ENCODE measurements at places on chromosomes 3 and 15.

GRCh38 chr3:100209948-100210771 is 50.6 kb upstream of the TBC1D23 start:
- no peak for DNase-seq

- DNase-seq, result no peak
Measured at GRCh38 chr3:25427563-25427941, 511 bp upstream of the RARB start.

GRCh38 chr15:49273734-49274318 is 103.8 kb downstream of the GALK2 start:
- no peak for DNase-seq

- no peak for DNase-seq
Measured at GRCh38 chr15:25711164-25711563, 152.0 kb downstream of the ATP10A start.

- no peak for DNase-seq
Measured at GRCh38 chr15:38600236-38600635, 35.6 kb upstream of the RASGRP1 start.

- DNase-seq, result no peak
Measured at GRCh38 chr3:7999384-7999783, 502.2 kb upstream of the LMCD1 start.

DNA sequence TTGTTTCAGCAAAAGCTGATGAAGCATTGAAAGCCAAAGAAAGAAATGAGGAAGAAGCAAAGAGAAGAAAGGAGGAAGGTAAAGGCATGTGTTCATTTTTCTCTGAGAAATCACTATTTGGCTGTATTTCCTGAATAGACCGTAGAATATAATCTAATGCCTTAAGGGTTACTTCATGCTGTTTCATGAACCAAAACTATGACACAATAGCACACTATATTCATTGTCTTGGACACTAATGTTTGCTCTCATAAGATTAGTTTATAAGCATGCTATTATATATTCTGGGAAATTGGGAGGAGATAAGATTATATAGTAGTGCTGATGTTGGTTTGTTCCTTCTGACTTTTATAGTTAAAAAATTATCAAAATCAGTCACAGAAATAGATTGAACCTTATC is 110.1 kb upstream of the MLF1 start:
- no peak for DNase-seq

- DNase-seq, result no peak
Measured at GRCh38 chr15:70690491-70691276, 72.7 kb downstream of the UACA start.

DNA sequence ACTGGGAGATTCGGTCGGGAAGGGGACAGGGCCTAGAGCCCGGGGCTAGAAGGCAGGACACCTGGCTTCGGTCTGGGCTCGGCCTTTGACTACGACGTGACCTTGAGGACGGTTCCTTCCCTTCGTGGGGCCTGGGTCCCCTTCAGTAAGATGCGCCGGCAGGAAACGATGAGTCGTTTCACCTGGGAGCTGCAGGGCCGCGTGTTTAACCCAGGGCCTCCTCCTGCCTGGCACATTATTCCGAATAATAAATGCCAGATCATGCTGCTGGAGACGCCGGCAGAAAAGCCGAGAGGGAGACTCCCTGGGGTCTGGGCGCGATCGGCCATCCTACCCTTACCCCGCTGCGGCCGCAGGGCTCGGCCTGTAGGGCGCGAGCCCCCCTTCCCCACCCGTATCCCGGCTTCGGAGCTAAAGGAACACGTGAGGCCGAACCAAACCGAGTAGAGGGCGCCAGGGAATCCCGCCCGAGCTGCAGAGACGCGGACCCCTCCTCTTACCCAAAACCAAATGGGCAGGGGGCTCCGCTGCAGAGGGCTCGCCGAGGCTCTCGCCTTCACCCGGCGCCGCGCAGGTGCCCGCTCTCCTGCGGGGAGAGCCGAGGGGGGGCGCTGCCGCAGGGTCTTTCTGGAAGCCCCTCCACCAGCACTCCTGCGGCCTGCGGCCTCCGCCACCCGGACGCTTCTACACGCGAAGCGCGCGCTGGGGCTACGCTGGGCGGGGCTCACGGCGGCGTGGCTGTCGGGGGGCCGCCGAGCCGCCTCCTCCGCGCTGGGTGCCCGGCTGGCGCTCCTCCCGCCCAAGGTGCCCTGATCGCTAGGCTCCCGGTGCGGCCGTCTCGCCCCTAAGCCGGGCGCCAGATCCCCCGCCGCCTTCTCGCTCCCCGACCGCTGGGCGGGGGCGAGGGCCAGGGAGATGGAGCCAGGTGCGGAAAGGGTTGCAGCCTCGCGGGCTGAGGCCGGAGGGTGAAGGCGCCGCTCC is at the start of gene BDH1:
BDH1 (minus strand) TSS at position 688 of the 981 bp plus-strand sequence. CDS start 9,525 bp downstream, outside the sequence.
- DNase-seq, result no peak

GRCh38 chr3:104190681-104191080 is 1176.0 kb upstream of the ALCAM start:
- no peak for DNase-seq

DNA sequence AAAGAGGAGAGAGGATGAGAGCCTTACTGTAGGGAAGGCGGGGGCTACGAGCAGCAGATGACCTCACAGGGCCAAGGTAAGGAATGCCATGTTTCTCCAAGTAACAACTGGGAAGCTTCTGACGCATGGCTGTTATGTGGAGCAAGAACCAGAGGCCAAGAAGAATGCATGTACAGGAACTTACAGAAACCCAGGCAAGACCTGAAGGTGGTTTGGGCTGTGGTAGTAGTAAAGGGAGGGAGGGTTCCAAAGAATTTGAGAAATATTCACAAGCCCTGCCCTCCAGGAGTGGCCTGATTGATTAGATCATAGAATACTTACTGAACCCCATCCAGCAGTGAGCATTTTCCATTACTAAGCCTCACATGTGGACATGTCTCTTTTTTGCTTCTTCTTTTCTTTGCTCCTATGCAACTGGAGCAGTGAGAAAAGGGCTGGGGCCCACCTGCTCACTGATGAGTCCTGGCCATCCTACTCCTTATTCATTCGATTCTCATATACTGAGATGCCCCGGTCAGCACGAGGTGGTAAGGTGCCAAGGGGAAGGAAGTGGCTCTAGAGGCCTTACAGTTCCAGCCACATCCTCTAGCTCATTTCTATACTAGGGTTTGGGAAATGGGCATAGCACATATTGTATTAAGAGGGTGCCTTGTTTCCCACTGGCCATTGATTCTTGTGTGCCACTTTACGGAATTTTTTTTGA is 8.3 kb upstream of the SLC12A8 start:
- no peak for DNase-seq

DNA sequence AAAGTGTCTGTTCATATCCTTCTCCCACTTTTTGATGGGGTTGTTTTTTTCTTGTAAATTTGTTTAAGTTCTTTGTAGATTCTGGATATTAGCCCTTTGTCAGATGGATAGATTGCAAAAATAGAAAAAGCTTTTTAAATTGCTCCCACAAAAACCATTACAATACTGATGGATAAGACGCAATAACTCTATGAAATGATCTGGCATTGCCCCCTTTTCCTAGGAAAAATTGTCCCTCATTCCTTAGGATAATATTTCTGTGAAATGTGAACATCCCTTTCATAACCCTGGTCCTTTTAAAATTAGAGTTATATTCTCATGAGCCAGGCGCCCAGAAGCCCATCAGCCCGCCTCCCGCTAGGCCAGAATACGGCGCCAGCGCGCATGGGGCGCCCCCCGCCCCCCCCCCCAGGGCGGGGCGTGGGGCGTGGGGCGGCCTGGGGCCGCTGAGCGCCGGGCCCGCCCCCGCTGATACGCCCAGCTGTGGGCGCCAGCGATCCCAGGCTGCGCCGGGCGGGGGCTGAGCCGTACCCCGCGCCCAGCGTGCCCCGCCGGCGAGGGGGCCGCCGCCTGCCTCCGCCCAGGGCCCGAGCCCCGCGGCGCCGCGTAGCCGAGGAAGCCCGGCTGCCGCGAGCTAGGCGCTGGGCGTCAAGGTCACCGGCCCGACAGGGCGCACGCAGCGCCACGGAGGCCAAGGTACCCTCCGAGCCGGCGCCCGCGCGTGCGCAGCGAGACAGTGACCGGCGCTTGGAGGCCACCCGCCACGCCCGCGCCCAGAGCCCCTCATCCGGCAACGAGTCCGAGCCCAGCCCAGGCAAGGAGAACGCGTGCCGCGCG is 11.1 kb upstream of the ROPN1B start:
- DNase-seq, result no peak

- DNase-seq, result no peak
Measured at GRCh38 chr3:51388286-51389029, 2.6 kb upstream of the RBM15B start.

DNA sequence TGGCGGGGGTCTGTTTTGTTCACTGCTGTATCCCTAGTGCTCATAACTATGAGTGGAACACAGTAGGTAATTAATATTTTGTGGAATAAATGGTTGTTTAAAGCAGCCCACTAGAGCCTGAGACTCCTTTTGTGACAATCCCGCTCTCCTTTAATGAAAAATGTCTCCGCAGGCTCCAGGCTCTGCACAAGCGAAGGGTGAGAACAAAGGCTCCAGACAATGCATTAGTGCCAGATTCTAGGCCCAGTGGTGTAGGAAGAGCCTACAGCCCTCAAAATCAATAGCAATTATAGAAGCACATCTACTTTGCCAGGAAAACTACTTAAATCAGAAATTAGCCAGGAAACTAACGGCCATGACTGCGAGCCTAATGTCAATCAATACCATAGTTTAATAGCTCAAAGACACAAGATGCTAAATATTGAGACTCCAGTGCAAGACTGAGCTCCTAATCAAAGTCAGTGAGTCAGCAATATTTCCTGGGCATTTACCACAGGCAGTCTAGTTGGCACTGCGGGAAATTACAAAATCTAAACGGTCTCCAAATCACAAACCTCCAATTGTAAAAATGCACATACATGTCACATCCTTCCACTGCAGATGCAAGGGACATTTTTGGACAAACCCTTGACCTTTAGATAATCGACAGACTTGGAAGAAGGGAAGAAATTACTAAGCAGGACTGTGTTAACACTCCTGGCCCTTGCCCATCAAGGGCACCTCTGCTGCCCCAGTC is 2.3 kb downstream of the ANXA2 start:
- DNase-seq, result no peak

GRCh38 chr3:195907684-195907933 is 742 bp downstream of the TNK2 start:
- DNase-seq, result no peak

GRCh38 chr3:161600173-161600572 is 103.6 kb downstream of the OTOL1 start:
- no peak for DNase-seq

- no peak for DNase-seq
Measured at GRCh38 chr3:65484964-65485363, 553.8 kb downstream of the MAGI1 start.

DNA sequence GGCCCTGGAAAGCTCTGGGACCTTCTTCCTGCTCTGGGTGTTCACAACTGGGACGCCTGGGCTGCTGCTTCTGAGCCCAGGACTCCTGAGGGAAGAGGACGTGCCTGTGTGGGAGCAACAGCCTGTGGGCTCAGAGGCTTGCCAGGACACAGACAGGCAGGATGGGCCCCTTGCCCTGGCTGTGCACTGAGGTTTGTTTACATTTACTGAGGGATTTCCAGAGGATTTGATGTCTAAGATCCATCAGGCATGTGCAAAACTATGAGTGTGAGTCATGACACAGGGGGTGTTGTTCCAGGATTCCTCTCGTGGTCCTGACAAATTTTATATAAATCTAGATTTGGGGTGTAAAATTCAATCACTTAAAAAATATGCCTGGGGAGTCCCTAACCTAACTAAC is 10.6 kb downstream of the CCR9 start:
- no peak for DNase-seq

DNA sequence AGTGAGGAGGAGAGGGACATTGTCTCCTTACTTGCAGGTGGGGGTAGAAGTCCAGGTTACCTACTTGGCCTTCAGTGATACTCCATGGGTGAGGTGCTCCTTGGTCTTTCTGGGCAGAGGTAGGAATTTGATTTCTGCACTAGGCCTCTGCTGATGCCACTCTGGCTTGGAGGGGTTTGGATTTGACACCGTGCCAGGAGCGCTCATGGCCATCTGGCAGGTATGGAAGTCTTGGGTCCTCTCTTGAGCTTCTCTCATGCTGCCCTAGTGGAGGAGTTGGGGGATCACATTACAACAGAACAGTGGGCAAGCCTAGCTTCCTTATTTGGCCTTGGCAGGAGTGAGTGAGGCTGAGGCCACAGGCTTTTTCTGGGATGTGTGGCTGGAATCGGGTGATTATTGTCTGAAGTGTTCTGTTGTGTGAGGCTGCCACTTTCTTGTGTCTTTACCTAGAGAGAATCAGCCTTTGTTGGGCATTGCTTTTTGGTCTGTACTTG is 525.0 kb downstream of the GABRG3 start:
- DNase-seq, result no peak

DNA sequence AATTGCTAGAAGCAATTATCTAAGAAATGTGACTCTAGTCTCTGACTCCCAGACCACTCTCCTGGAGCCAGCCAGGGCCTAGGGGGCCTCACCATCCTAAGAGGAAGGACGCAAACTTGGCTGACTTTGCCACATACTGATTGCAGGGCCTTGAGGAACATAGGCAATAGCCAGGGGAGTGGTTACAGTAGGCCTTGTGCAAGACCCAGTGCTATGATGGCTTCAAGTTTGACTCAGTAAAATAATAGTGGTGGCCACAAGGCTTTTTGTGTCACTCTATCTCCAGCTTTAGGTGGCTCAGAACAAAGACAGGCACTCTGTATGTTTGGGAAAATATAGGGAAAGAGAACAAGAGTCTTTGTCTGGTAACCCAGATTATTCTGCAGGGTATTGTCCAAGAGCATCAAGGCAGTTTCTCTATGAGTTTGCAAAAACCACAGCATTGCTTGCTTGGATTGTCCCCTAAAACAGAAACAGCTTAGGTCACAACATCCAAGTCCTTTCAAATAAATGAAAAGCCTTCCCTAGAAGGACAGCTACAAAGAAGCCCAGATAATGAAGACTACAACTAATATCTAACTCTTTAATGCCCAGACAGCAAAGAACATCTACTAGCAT is 631.5 kb downstream of the PYDC2 start:
- no peak for DNase-seq

DNA sequence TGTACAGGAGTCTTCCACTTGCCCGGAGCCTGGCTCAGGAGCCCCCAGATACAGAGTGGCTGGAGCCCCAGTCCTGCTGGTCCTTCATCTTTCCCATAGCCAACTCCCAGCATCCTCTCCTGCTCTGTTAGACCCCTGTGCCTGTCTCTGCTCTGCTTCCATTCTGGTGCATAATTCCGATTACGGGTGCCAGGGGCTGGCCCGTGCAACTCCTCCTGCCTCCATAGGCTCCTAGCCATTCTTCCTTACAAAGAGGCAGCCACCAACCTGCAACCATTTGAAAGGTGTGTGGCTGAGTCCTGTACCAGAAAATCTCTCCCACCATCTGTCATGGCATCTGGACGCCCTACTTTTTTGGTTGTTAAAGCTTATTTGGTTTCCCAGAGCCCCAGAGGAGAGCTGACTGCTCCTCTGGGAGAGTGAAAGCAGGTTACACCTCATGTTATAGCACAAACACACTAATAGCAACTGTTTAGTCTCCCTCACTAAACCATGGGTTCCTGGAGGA is 5.2 kb upstream of the RAD18 start:
- no peak for DNase-seq

Measured in T1000 (cell line).